ENCODE measurements at places on chromosomes 5 and 9.

- no peak for DNase-seq
Measured at GRCh38 chr5:97548739-97549080, 365.7 kb upstream of the RIOK2 start.

DNA sequence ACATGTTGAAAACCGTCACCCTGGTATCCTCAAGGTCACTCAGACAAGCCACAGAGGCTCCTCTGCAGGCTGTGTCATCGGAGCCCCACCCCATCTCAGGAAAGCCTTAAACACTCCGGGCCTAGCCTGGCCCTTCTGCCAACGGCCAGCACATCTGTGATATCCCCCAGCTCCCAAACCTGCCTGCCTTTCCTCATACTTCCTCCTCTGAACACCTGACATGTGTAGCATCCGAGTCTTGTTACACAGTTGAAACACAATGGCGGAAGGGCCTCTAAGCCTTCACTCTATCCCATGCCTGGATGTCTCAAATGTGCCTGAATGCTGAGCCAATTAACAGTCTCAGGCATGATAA is 32.9 kb upstream of the TGFBR1 start:
- DNase-seq: no peak

DNA sequence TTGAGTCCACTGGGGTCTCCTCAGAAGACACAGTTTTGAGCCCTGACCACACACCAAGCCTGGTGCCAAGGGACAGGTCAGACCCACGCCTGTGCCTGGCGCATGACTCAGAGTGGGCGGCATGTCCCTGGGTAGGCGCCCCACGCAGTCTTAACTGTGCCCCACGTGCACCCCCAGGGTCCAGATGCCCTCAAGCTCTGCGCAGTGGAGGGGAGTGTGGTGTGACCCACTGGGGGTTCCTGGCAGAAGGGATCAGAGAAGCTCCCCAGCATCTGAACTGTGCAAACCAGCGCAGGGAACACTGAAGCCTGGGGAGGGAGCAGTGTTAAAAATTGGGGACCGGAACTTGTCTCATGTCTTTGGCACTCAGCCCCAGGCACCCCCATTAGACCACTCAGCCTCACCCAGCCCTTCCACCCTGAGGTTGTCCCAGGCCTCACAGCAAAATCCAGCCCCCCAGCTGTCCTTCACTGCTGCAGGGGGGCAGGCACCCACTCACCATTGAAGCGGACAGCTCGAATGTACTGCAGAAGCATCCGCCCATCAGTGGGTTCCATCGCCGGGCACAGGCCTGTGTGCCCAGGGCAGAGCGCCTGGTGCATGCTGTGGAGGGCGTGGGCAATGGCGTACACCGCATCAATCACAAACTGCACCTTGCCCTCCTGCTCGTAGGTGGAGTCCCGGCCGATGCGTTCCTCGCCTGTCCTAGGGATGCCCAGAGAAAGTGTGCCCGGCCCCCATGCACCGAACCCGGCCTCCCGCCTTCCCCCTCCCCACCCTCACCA is 6.5 kb downstream of the GRM6 start:
- no peak for DNase-seq

DNA sequence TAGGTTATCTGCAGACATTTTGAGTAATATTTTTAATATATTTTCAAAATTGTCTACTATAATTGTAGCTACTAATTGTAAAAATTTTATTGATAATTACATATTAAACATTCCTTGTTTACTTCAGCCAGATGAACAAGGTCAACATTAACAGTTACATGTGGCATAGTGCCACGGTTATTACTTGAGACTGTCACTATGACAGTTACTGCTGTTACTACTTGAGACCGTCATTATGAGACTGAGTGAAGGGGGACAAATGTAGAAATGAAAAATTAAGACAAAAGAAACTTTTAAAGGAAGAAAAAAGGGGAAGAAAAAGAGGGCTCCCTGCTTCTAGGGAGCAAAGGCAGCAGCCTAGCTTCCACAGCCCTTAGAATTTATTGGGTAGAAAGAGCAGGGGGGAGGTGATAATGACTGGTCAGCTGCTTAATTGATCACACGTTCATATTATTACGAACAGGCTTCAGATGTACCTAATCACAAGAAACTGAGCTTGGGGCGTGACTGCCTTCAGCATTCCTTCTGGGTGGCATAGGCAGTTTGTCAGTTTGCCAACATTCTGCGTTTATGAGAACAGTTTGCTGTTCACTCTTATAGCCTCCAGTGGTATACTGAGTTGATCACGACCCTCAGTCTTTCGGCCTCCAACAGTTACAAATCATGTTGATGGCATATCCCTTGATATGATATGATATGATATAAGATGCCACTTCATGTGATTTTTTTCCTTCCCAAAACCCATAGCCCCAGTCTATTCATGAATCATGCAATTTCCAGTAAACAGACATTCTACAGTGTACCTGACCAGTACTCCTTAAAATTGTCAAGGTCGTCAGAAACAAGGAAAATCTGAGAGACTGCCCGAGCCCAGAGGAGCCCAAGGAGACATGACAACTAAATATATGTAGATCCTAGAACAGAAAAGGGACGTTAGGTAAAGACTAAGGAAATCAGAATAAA is 13.1 kb downstream of the MARCHF6 start:
- no peak for DNase-seq

GRCh38 chr5:16554110-16554509 is 62.7 kb downstream of the RETREG1 start:
- no peak for DNase-seq

GRCh38 chr5:10685115-10685521 is 75.9 kb downstream of the DAP start:
- DNase-seq: no peak

GRCh38 chr5:95027151-95027721 is 257.7 kb downstream of the MCTP1 start:
- DNase-seq: no peak

DNA sequence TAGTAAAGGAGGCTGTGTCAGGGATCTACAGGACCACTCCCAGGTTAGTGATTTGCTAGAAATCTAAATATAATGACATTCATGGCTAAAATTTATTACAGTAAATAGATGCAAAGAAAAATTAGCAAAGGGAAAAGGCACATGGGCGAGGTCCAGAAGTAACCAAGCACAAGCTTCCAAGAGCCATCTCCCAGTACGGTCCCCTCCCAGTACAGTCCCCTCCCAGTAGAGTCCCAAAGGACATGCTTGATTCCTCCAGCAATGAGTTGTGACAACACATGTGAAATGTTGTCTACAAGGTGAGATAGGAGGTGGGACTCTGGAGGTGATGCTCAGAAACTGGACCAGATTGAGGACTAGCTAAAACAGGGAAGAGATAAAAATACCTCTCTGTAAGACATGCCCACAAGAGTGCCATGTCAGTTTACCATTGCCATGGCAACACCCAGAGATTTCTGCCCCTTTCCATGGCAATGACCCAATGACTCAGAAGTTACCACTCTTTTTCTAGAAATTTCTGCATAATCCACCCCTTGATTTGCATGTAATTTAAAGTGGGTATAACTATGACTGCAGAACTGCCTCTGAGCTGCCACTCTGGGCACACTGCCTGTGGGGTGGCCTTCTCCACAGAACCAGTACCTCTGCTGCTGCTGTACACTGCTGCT is 27.9 kb upstream of the CEMIP2 start:
- peak; percentile 19 for DNase-seq

DNA sequence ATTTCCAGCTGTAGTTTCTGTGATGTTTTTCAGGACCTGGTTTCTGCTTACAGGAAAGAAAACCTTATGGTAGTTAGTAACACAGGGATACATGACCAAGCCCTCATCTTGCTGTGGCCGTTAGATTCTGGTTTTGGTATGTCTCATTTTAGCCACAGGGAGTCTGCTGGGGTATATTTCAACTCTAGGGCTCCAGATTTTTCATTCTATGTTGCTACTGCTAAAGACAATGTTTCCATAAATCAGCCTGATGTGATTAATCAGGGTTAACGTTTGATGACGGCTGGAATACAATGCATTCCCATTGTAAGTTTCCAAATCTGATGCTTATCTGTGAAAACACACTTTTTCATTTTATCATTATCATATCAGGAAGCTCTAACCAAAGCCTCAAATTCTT is 48.2 kb downstream of the P4HA2 start:
- no peak for DNase-seq

GRCh38 chr5:172640822-172641358 is at the start of gene NEURL1B:
NEURL1B (plus strand) TSS chr5:172641263; CDS start chr5:172641407, 144 bp downstream.
- peak; percentile 60 for DNase-seq

- DNase-seq: no peak
Measured at GRCh38 chr5:61186634-61187033, 24.4 kb upstream of the SMIM15 start.
